SHP77 treated with DMSO at 0.1 percent for 48 hours (cell line): ENCODE measurements at places on chromosomes 6 and 20.
A peak's percentile ranks its signal among the peaks of the same experiment; 100 is the strongest.

DNA sequence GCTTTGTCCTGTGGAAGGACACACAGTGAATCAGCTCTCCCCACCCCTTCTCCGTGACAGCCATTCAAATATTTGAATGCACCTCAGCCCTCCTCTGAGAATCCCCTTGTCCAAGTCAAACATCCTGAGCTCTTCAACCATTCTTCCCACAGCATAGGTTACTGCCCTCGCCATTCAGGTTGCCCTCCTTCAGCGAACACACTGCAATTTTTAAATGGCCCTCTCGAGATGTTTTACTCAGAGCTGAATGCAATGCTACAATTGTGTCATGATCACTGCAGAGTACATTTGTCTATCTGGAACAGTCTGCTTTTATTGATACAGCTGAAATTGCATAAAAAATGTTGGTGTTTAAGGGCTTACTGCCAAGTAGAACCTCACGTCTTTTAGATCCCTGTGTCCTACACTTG is 48.9 kb downstream of the SLC2A12 start:
- DNase-seq: peak; percentile 58

DNA sequence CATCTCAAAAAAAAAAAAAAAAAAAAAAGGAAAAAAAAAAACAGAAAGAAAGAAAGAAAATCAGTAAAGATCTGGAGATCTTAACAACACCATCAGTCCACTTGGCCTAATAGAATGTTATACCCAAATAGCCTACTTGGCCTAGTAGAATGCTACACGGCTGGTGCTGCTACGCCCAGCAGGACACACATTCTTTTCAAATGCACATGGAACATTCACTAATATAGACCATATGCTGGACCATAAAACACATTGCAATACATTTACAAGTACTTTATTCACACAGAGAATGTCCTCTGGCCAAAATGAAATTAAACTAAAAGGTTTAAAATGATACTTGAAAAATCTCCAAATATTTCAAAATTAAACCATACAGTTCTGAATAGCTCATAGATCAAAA is 80.0 kb upstream of the TNFAIP3 start:
- no peak for DNase-seq

DNA sequence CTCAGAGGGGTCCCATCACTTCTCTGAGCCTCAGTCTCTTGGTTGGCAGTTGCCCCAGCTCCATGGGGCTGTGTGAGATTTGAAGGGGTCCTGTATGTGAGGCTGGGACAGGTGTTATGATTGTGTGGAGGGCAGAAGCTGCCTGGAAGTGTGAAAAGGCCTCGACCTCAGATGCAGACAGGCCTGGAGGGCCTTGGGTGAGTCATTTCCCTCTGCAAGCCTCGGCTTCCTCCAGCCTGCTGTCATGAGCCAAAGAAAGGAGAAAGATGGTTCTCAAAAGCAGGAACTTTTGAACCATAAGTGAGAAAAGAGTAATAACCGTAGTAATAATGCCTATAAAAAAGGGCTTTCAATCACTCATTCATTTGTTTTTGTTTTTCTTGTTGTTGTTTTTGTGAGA is 37.5 kb downstream of the SNAI1 start:
- no peak for DNase-seq

DNA sequence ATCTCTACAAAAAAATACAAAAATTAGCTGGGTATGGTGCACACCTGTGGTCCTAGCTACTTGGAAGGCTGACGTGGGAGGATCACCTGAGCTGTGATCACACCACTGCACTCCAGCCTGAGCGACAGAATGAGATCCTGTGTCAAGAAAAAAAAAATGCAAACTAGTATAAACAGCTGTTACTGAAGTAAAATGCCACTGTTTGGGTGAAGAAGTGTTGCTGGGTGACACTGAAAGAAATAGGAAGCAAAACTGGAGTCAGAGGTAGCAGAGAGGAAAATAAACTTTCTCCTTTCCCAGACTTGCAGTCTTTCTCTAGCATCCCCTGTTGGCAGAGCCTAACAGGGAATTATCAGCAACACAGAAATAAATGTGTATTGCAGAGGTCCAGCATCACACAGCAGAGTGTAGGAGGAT is 241.2 kb upstream of the PREP start:
- no peak for DNase-seq
